ENCODE measurements at places on chromosomes 1 and 21.
A peak's percentile ranks its signal among the peaks of the same experiment; 100 is the strongest.

- no peak for DNase-seq
Observed at GRCh38 chr1:3237570-3237969, 168.6 kb downstream of the PRDM16 start.

- DNase-seq = no peak
Observed at GRCh38 chr1:25754470-25755181, 45.4 kb upstream of the SELENON start.

GRCh38 chr1:118151312-118151937 lies 33.6 kb downstream of the SPAG17 start:
- peak; percentile 26 for DNase-seq

- no peak for DNase-seq
Observed at GRCh38 chr1:202616355-202616915, 93.8 kb downstream of the SYT2 start.

GRCh38 chr1:196873385-196873784 lies 14.5 kb upstream of the CFHR4 start:
- no peak for DNase-seq

Data from NCI-H1048 (cell line).